Activated T-helper 1 cell treated with anti-CD3 and anti-CD28 coated beads, Interleukin-12 subunit alpha, Interleukin-12 subunit beta, Interleukin-2, Interleukin-4 antibody, amounts not matched to agents 30 ng/mL and 10 ng/mL and 1 ng/mL, durations not matched to agents 14 hours and 24 hours and 36 hours (primary cell): ENCODE measurements at places on chromosomes 12 and 14.

DNA sequence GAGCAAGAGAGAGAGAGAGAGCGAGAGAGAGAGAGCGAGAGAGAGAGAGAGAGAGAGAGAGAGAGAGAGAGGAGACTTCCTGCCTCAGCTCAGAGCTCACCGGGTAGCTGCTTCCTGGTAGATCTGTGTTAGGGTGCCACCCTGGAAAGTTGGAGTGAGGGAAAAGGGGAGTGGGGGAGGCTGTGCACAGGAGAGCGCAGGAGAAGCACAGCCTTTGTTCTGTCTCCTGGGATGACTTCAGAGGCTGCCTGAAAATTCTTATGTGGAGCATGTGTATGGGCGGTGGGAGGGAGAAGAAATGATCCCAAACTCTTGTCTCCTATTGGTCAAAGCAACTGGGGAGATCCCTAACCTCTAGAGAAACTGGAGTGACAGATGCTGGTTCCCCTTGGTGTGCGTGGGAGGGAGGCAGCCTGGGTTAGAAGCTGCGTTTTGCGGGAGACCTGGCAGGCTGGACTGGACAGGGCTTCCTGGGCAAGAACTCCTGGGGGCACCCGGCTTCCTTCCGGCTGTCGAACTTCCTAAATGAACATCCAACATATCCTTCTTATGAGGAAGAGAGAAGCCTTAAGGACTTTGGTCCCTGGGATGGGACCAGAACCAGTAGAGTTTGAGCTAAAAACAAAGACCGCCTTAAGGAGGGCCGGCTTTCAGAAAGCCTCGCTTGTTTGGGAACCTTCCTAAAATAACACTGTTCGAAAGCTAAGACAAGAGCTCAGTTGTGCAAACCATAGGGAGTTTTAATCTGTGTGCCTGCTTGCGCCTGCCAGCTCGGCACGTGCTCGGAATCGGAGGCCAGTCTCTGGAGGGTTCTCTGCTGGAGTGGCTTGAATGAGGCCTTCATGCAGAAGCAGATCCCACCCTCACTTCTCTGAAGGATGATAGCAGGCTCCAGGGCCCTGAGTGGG lies 30.4 kb upstream of the BEGAIN start:
- no peak for DNase-seq

GRCh38 chr14:98940693-98941437 lies 331.1 kb downstream of the BCL11B start:
- no peak for DNase-seq

GRCh38 chr12:11555743-11556625 lies 93.5 kb upstream of the ETV6 start:
- no peak for DNase-seq

GRCh38 chr12:118237052-118237665 lies 101.2 kb downstream of the PEBP1 start:
- no peak for DNase-seq

- DNase-seq: no peak
Observed at GRCh38 chr12:66573605-66574004, 105.3 kb downstream of the GRIP1 start.

GRCh38 chr14:100715803-100716202 lies 10.9 kb upstream of the DLK1 start:
- no peak for DNase-seq

DNA sequence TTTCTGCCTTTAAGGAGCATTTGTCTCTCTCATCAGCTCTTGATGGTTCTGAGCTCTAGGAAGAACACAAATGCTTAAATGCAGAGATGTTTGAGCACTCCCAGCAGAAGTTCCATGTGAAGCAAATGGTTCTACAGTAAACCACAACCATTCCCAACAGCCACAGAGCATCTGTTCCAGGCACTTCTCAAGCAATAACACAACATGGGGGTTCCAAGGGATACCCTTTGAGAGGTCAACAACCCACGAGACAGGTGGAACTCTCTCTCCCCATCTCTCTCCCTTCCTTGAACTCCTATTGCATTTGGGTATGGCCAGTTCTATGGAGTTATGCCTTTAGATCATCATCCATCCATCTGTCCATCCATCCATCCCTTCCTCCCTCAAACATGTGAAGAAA lies 5.2 kb upstream of the COL2A1 start:
- DNase-seq: no peak

DNA sequence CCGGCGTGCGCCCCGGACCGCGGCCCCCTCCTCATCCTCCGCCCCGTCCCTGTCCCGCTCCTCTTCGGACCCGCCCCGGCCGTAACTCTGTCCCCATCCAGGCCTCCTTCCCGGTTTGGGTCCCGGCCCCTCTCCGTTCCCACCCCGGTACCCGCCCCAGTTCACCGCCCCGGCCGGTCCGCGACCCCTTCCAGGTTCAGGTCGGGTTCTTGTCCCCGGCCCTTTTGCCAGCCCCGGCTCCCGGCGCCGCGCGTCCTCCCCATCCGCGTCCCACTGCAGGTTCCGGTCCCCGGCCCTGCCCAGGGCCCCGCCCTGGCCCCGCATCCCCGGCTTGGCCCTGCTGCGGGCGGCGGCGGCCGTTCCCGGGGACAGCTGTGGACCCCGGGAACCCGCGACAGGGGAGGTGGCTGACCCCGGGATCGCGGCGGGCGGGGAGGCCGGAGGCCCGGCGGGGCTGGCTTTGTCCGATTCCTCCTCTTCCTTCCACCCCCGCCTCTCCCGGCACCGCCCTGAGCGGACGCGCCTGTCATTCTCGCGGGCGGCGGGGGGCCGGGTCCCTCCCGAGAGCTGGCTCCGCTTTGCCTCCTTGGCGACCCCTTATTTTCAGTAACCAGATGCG lies 601 bp downstream of the KLC1 start:
- peak; percentile 53 for DNase-seq

DNA sequence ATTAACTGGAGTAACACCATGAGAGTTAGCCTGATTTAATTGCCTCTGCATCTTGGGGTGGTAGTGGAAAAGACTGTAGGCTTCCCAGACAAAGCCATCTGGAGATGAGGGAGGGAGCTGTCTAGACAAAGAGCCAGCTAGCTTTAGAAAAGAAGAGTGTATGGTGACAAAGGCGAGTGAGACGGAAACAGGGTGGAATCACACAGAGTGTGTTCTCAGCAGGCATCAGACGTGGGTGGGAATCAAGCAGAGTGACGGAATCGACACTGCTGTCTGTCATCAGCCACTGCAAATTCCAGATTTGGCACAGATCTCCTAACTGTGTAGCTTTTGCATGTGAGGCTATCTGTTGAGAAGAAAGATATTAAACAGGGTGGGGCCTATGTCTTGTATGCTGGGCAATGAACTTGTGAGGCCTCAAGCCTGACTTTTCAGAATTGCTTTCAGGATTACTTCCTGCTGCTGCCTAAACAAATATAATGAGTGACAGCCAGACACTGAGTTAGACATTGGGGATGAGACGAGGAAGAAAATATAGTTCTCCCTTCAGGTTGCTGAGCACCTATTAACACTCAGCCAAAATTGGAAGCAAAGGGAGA lies 236.5 kb upstream of the GRIP1 start:
- no peak for DNase-seq

DNA sequence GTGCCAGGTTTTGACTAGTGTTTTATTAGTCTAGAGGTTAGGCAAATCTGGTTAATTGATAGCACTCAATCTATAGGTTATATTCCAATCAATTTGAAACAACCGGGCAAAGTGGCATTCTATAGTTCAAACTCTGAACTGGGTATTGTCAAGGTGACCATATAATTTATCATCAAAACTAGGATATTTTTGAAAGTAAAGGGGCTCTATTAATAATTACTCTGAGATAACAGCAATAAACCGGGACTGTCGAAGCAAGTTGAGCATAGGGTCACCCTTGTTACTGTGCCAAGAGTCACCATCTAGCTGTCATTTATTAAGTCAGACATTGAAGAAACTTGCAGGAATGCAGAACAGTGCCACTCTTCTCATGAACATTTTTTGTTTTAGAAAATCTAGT lies 321.2 kb downstream of the RAD51B start:
- no peak for DNase-seq
